ENCODE measurements at places on chromosomes 5 and 9.

DNA sequence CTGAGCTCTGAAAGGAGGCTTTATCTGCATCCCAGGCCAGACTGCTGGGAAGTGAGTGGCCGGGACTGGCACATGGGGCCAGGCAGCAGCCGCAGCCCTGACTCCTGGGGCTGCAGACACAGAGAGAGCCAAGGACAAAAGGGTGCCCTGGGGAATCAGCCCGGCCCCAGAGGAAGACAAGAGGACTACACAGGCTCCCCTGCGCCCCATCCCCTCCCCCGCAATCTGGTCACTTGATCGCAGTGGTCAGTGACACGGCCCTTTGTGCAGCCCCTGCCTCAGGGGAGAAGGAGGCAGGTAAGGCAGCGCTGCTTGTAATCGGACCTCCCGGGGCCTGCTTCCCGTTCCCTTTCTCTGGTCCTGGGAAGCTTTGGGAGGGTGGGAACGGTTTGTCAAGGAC, 55.5 kb upstream of the FUBP3 start:
- no peak for DNase-seq

GRCh38 chr9:136572828-136573625, 27.2 kb upstream of the NOTCH1 start:
- DNase-seq, result no peak

GRCh38 chr5:34886392-34887119, 28.7 kb downstream of the RAD1 start:
- no peak for DNase-seq

GRCh38 chr9:92986176-92987119, 39.1 kb downstream of the FGD3 start:
- DNase-seq, result no peak

GRCh38 chr9:118529210-118529609, 825.0 kb downstream of the TLR4 start:
- DNase-seq, result no peak

DNA sequence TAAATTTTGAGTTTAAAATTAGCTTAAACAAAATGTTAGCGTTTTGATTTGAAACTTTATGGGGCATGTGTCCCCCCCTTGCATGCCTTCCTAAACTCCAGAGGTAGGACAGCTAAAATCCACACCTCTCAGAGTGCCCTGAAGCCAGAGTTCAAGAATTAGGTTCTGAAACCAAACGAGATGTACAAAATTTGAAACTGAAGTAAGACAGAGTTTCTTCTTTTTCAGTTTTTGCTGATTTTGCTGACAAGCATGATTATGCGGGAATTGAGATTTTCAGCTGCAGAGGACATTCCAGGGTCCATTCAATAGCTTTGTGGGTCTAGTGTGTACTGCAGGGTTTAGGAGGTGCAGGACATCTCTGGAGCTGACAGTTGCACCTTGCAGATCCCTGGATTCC, 17.1 kb upstream of the LOX start:
- DNase-seq, result no peak

- no peak for DNase-seq
Observed at GRCh38 chr5:172481011-172481800, 26.9 kb upstream of the SH3PXD2B start.

- DNase-seq, result no peak
Observed at GRCh38 chr5:81156732-81157131, 76.4 kb upstream of the CKMT2 start.

- no peak for DNase-seq
Observed at GRCh38 chr5:100772006-100772405, 131.1 kb downstream of the ST8SIA4 start.

DNA sequence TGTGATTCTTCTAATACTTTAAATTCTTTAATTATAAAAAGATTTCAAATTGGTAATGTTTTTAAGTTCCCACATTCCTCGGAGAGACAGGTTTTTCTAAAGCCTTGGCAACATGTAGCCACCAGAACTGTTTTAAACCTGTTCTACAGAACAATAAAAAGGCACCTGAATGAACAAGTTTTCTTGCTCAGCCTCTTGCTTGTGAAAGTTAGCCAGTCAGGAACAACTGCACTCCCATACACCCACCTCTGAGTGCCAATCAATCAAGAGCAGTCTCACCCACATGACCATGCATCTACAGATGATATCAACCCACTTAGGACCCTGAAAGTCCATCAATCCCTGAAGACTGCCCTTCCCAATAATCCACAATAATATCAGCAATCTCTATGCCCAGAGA, 62.3 kb downstream of the AP3B1 start:
- no peak for DNase-seq

DNA sequence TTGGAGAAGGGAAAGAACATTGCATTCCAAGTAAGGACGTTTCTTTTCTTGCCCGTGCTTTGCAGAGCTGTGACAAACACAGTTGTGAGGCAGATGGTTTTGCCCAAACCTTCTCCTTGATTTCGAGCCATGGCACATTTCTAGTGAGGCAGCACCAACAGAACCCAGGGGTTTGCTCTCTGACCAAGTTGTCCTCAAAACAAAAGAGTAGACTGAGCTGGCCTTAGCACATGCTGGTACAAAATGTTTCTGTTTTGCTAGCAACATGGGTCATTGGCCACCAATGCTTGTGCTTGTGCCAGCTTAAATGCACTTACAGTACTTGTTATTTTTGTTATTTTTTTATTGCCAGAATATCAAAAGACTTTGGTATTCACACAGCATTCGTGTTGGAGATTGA, 328.8 kb downstream of the GADD45G start:
- no peak for DNase-seq

DNA sequence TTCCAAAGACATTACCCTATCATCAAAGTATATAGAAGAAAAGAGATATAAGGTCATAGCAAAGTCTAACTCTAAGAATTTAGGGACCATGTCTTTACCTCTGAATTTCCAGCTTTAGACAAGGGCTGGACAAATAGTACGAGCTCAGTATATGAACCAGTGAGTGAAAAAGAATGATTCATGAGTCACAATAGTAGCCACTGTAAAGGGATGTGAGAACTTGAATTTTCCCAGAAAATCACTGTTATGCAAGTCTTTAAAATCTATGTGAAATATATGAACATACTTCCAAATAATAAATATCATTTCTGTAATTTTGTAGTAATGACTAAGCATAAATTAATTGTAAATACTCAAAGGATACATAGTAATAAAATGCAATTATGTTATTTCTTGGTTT, 305.9 kb upstream of the PRR16 start:
- no peak for DNase-seq
